Foreskin keratinocyte (primary cell): ENCODE measurements at places on chromosomes 1 and 21. TPM values are rescaled to one million over a fixed set of nuclear protein-coding genes. Genes with fewer than 3 reads are reported as not detected.

Gene RYR2
- polyA plus RNA-seq: not detected in 2 replicates

Gene C1orf210
- polyA plus RNA-seq: 5.2 and 6.4 TPM in 2 replicates

Gene XCL2
- not detected in 2 replicates for polyA plus RNA-seq

Gene CCDC17
- 0.19 and 0.20 TPM in 2 replicates for polyA plus RNA-seq

Gene KCNA3
- polyA plus RNA-seq: not detected in 2 replicates

Gene MCOLN3
- polyA plus RNA-seq: 1.9 and 2.1 TPM in 2 replicates

Gene STIL
- 4.5 and 6.7 TPM in 2 replicates for polyA plus RNA-seq

Gene C8A
- not detected in 2 replicates for polyA plus RNA-seq

Gene GRHL3
- 1.2 and 1.5 TPM in 2 replicates for polyA plus RNA-seq

Gene CLCNKB
- polyA plus RNA-seq: not detected in 2 replicates

Gene CTSE
- 0.35 and 0.66 TPM in 2 replicates for polyA plus RNA-seq

Gene PDE4B
- polyA plus RNA-seq: not detected in 2 replicates

Gene GUCA2A
- polyA plus RNA-seq: not detected in 2 replicates

Gene TNFRSF18
- polyA plus RNA-seq: 0.82 and 1.3 TPM in 2 replicates

Gene KIF17
- polyA plus RNA-seq: 1.2 and 1.5 TPM in 2 replicates
